ENCODE measurements at places on chromosomes 2 and 18.

GRCh38 chr2:232315049-232315922 is 63.3 kb upstream of the ALPP start:
- DNase-seq: peak; percentile 56

- no peak for DNase-seq
Observed at GRCh38 chr2:164789968-164790367, 51.7 kb downstream of the COBLL1 start.

GRCh38 chr2:105773568-105773967 is 28.9 kb downstream of the NCK2 start:
- DNase-seq: no peak

GRCh38 chr2:198004921-198005829 is 200.8 kb downstream of the PLCL1 start:
- DNase-seq: peak; percentile 49

GRCh38 chr2:101328474-101329007 is 20.0 kb upstream of the RNF149 start:
- no peak for DNase-seq

DNA sequence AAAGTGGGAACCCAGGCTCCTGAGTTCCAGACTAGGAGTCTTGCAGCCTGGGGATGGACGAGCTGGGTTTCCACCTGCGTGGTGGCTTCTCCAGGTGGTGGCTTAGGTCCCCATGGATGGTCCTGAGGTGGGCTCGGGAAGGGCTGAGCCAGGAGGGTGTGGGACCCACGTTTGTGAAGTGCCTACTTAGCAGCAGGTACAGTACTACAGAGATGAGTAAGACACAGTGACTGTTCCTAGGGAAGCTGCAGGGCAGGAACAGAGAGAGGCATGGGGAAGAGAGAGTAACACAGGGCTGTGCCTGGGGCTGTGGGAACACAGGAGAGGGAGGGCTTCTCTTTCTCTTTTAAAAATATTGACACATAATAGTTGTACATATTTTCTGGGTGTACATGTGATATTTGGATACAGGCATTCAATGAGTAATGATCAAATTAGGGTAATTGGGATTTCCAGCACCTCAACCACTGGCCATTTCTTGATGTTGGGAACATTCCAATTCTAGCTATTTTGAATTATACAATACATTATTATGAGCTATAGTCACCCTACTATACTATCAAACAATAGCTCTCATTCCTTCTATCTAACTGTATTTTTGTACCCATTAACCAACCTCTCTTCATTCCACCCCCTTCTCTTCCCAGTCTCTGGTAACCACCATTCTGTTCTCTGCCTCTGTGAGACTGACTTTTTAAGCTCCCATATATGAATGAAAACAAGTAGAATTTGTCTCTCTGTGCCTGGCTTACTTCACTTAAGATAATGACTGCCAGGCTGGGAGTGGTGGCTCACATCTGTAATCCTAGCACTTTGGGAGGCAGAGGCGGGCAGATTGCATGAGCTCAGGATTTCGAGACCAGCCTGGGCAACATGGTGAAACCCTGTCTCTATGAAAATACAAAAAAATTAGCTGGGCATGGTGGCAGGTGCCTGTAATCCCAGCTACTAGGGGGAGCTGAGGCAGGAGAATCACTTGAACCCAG is 15.0 kb downstream of the TOGARAM2 start:
- no peak for DNase-seq

GRCh38 chr2:172093416-172094293 is 8.3 kb downstream of the DLX1 start:
- DNase-seq: no peak

- DNase-seq: no peak
Observed at GRCh38 chr2:200617156-200618053, 31.6 kb downstream of the AOX1 start.

GRCh38 chr2:147456779-147457178 is 388.1 kb upstream of the ACVR2A start:
- DNase-seq: no peak

- DNase-seq: no peak
Observed at GRCh38 chr2:11945139-11946126, 199.0 kb downstream of the LPIN1 start.

DNA sequence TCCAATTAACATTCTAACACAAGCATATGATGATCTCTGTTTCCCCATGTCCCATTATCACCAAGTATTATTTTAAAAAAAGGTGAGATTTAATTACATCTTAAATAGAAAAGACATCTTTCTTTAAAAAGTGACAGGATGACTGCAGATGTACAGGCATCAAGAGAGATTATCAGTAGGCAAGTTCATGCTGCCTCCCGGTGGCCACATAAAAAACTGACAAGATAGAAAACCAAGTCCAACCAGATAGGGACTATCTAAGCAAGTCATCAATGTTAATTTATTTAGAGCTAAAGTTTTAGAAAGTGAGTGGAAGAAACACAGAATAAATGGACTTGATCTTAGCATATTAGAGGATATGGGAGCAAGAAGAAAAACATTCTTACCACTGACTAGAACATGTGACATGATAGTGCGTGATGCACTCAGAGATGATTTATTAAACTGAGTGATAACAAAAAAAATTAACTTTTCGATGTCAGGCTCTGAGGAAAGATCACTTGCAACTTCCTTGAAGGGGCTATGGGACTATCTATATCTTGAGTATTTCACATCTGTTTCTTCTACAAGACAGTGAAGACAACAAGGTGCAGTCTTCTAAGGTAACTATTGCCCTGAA is 5.4 kb upstream of the TDRD15 start:
- DNase-seq: no peak

DNA sequence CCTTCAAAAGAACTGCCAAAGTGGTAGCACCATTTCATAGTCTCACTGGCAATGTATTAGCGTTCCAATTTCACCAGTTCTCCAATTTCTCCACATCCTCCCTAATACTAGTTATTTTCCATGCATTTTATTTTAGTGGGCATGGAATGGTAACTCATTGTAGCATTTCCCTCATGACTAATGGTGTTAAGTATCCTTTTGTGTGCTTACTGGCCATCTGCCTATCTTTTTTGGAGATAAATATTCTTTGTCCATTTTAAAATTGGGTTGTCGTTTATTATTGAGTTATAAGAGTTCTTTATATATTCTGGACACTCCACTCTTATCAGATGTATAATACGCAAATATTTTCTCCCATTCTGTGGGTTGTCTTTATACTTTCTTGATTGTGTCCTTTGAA is 107.1 kb downstream of the THADA start:
- no peak for DNase-seq

- no peak for DNase-seq
Observed at GRCh38 chr2:156511803-156512202, 75.6 kb downstream of the GPD2 start.

DNA sequence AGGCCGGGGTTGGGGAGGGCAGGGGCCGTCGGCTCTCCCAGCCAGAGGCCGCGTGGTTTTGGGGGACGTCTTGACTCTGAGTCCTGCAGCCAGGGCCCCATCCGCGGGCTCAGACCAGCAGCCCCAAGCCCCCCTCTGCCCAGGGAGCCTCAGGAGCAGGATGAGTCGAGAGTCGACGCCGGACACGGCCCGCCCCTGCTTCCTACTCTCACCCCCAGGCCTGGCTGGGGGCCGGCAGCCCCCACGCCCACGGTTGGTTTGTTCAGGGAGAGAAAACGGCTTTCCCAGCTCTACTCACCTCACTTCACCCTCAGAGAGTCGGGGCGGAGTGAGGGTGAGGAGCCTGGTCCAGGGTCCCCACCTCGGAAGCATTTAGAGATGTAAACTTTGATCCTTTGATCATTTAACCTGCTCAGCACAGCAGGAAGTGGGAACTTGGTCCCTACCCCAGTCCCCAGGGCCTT is 6.9 kb downstream of the SNORC start:
- DNase-seq: no peak

DNA sequence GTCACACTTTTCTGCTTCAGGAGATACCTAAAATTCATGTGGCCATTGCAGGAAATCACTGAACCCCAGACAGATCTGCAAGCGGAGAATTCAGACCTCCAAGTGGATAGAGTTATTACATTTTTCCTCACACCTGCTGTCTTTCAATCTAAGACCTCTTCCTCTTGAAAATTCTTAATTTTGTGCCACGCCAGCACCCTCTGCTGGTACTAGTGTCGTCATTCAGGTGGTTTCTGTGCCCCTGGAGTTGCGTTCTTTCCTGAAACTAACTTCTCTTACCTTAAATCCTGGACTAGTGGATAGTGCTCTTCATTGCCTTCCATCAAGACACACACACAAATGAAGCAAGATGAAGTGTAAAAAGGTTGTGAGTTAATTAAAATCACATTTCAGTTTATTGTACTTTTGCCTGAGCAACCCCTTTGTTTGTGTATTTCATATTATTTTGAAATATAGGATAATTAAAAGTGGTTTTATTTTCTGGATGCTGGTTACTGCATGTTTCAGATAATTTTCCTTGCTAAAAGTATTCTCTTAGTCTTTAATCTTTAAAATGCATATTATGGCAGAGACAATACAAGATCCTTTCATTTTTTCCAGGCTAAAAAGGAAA is 1.6 kb upstream of the DNER start:
- DNase-seq: no peak

- DNase-seq: no peak
Observed at GRCh38 chr2:8162552-8162951, 519.3 kb upstream of the ID2 start.

- no peak for DNase-seq
Observed at GRCh38 chr2:83665894-83666293, 793.2 kb downstream of the SUCLG1 start.

DNA sequence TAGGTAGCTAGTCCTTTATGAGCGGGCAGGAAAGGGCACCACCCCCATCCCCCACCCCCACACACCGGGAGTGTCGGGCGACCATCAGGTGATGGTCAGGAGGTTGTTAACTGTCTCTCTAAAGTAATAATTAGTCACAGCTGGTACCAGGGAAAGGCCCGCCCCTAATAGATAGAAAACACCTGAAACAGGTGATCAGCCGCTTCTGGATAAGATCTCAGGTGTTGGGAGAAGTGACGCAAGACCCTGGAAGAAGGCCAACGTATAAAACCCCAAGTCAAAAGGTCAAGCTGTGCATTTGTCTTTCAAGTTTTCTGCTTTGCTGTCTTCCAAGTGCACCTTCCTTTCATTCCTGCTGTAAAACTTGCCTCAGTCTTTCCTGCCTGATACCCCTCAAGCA is 59.6 kb upstream of the LINC00305 start:
- no peak for DNase-seq

DNA sequence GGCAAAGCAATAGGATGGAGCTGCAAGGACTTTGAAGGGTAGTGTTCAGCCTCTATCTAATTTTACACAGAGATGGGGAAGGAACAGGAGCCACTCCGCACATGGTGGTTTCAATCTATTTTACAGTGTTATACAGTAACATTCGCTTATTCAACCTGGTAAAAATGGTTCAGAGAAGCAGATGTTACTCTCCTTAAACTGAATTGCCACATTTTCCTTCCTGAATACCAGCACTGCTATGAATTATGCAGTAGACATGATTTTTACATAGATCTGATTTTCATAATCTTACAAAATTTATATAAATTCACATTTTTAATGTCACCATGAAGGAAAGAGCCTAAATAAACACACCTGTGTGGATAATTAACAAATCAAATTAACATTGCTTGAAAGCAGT is 85.0 kb downstream of the ITGA4 start:
- no peak for DNase-seq

GRCh38 chr2:208311321-208311720 is 45.3 kb downstream of the PIKFYVE start:
- DNase-seq: no peak

All from activated CD4-positive, alpha-beta T cell treated with anti-CD3 and anti-CD28 coated beads, Interleukin-2, amount 50 U/mL, for 24 hours (primary cell).